Stimulated activated CD8-positive, alpha-beta memory T cell treated with anti-CD3 and anti-CD28 coated beads, Interleukin-7, amount 100 ng/mL, for 4 hours (primary cell): ENCODE measurements at places on chromosomes 6 and 20.

GRCh38 chr6:142722012-142722411, 223.0 kb downstream of the HIVEP2 start:
- no peak for DNase-seq

DNA sequence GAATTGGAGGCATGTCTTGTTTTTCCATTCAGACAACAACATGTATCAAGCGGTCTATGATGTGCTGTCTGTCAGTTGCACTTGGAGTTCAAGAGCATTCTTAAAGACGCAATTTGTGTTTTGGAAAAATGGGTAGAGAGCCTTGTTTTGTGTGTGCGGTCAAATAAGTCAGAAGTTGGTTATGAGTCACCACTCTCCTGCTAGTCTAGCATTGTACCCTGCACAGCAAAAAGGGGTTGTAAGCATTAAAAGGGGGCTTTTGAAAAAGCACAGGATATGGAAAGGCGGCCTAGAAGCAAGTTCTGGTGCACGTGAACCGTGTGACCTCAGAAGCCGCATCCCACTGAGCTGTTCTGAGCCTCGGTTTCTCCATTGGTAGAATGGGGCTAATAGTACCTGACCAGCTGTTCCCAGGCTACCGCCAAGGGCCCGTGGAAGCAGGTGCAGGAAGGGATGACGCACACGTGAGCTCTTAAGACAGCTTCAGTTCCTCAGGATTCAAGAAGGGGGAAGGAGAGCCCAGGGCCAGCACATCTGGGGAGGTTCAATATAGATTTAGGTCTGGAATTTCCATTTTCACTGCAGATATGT, 61.6 kb upstream of the SNX9 start:
- peak; percentile 39 for DNase-seq

- DNase-seq: no peak
These were observed 16.5 kb upstream of the TGM3 start for GRCh38 chr20:2279253-2279779.

GRCh38 chr6:134892362-134892761, 57.5 kb downstream of the ALDH8A1 start:
- DNase-seq: no peak

GRCh38 chr6:165042912-165043311, 266.5 kb downstream of the C6orf118 start:
- DNase-seq: no peak

GRCh38 chr6:169559592-169559991, 142.2 kb downstream of the WDR27 start:
- DNase-seq: no peak

DNA sequence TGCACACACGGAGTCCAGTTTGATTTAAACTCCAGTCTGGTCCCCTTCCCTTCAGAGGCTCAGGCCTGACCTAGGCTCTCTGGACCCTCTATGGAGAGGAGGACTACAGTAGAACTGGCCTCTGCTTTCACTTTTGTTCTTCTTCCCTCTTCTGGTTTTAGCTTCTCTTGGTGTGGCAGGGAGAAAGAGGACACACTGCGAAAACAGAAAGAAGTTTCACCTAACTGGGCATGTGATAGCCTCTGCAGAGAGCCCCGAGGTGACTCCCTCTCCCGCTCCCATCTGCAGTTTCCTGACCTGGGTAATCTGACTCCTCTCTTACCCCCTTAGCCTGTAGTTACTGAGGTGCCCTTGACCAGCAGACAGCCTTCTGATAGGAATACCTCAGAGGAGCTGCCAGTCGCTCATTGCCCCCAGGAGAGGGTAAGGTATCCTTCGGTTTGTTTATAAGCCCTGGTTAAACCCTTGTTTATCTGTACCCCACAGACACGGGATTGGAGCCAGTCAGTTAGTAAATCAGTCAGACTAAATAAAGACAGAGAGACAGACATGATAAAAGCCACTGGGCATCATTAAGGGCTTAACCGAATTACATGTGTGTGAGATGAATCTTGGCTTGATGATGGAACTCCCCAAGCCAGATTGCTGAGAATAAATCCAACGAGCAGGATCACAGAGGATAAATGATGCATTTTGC, 12.0 kb upstream of the DTNBP1 start:
- no peak for DNase-seq

- DNase-seq: no peak
These were observed 22.9 kb upstream of the ZNF133 start for GRCh38 chr20:18265441-18265840.

DNA sequence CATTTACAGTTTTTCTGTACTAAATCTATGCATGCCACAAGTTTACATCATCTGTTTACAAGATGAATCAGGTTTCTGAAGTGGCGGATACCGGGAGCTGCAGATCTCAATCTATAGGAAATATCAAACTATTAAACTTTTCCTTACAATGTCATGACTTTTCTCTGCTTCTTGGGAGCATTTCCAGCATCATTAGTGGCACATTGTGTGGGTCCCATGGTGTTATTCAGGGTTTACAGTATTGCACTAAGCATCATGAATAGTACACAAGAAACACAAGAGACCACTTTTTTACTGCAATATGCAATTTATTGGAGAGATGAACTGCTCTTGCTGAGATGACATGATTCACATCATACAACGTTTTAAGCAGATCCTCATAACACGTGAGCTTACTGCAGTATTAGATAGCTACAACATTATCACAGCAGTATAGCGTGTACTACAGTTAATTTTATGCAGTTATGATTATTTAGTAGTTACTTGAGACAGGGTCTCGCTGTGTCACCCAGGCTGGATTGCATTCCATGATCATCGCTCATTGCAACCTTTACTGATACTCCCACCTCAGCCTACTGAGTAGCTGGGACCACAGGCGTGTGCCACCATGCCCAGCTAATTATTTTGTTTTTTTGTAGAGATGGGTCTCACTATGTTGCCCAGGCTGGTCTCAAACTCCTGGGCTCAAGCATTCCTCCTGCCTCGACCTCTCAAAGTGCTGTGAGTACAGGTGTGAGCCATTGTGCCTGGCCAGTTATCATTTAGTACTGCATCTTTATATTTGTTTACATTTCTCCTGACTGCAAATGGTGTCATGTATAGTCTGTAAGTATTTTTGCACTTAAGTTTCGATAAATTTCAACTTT, 18.4 kb downstream of the BLTP3A start:
- DNase-seq: no peak

- no peak for DNase-seq
These were observed 47.5 kb upstream of the POPDC3 start for GRCh38 chr6:105227295-105227767.

- peak; percentile 52 for DNase-seq
These were observed 20.4 kb downstream of the WFDC3 start for GRCh38 chr20:45771182-45771759.

DNA sequence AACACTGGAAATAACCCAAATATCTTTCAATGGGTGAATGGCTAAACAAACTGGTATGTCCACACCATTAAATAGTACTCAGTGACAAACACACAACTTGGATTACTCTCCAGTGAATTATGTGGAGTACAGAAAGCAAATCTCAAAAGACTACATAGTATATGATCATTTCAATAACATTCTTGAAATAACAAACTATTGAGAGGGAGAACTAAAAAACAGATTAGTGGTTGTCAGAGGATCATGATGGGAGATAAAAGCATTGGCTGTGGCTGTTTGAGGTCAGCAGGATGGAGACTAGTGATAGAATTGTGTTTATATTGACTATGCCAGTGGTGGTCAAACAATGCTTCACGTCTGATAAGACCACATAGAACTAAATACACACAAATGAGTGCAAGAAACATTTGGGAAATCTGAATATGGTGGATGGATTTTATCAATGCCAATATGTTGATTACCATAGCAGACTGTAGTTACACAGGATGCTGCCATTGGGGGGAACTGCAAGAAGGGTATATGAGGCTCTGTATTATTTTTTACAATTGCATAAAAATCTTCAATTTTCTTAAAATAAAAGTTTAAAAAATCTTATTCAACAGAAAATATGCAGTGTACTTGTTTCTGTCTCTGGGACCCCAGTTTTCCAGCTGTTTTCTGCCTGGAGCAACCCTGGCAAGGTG, 242.0 kb downstream of the TBXT start:
- DNase-seq: no peak

DNA sequence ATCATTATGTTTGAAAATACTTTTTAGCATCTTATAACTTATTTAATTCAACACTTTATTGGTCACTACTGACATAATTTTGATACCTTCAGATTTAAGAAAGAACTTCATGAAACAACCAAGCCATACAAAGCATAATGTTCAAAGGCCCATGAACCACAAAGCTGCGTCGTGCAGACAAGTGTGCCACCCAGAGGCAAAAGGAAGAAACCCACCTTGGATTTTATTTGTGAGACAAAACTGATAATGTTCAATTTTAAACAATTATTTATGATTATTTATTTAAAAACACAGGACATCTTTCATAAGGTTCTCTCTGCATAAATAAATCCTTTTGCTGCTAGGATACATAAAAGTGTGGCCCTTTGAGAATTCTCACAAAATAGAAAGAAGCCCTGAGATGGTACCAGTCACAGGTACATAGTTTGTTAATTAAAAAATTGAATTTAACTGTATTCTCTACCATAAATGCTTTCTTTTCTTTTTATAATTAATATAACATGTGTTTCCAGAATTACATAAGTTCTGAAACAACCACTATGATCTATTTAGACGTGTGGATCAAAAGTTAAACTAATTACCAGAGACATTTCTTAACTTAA, 143.7 kb downstream of the RALGAPA2 start:
- DNase-seq: no peak

- DNase-seq: peak; percentile 29
These were observed 122.6 kb upstream of the IFNGR1 start for GRCh38 chr6:137341681-137342195.

DNA sequence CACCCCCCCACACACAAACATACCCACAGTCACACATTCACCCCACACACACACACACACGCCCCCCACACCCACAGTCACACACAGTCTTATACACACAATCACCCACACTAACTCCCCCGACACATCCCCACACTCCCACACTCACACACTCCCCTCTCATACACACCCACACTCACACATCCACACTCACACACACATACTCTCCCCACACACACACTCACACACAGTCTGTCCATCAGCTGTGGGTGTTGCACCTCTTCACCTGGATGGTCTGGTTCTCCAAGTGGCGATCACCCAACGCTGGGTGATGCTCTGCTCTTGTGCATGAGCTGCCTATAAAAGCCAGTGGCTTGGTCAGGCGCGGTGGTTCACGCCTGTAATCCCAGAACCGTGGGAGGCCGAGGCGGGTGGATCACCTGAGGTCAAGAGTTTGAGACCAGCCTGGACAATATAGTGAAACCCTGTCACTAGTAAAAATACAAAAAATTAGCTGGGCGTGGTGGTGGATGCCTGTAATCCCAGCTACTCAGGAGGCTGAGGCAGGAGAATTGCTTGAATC, 158.9 kb downstream of the SMOC2 start:
- DNase-seq: no peak

GRCh38 chr6:158026054-158026900, 44.6 kb downstream of the SYNJ2 start:
- peak; percentile 81 for DNase-seq

- no peak for DNase-seq
These were observed 265.8 kb upstream of the TCF21 start for GRCh38 chr6:133623065-133623464.
